A549 treated with CpdA at 1 μM for 4 hours (cell line): ENCODE measurements at places on chromosomes 1 and 21. TPM values are rescaled to one million over a fixed set of nuclear protein-coding genes. Genes with fewer than 3 reads are reported as not detected.

The SLC2A5 gene
- 0.05 to 0.26 TPM (median 0.13 TPM) in 5 replicates for total RNA-seq

The SPRR5 gene
- not detected in 5 replicates for total RNA-seq

The NBPF20 gene
- 3.6 to 4.2 TPM (median 3.9 TPM) in 5 replicates for total RNA-seq

The LDLRAD1 gene
- not detected in 5 replicates for total RNA-seq

The KISS1 gene
- total RNA-seq = 0.21 to 1.0 TPM (median 0.61 TPM) in 4 of 5 replicates, not detected in the other

The CENPF gene
- total RNA-seq = 75.8 to 111 TPM (median 81.2 TPM) in 5 replicates

The RHBDL2 gene
- 1.9 to 3.1 TPM (median 2.2 TPM) in 5 replicates for total RNA-seq

The F5 gene
- 0.05 to 0.24 TPM (median 0.08 TPM) in 5 replicates for total RNA-seq

The AVPR1B gene
- not detected in 5 replicates for total RNA-seq

The CASZ1 gene
- total RNA-seq = 1.7 to 2.5 TPM (median 1.8 TPM) in 5 replicates

The OR2L3 gene
- not detected in 5 replicates for total RNA-seq

The GNAT2 gene
- 0.06 to 0.54 TPM in 2 of 5 replicates, not detected in the others for total RNA-seq

The L1TD1 gene
- total RNA-seq = not detected in 5 replicates

The FLG2 gene
- not detected in 5 replicates for total RNA-seq

The KDM1A gene
- total RNA-seq = 71.2 to 80.4 TPM (median 79.0 TPM) in 5 replicates

The ARHGAP29 gene
- 13.8 to 23.2 TPM (median 15.0 TPM) in 5 replicates for total RNA-seq

The RAD54L gene
- 10.2 to 12.8 TPM (median 12.1 TPM) in 5 replicates for total RNA-seq

The UFC1 gene
- total RNA-seq = 92.8 to 141 TPM (median 93.5 TPM) in 5 replicates

The CCDC185 gene
- 0.10 to 0.20 TPM (median 0.13 TPM) in 5 replicates for total RNA-seq

The AMY2A gene
- not detected in 5 replicates for total RNA-seq

The C1QTNF12 gene
- 0.69 to 1.9 TPM (median 1.4 TPM) in 5 replicates for total RNA-seq

The ERG gene
- 0.03 to 0.14 TPM (median 0.08 TPM) in 4 of 5 replicates, not detected in the other for total RNA-seq

The KRTAP13-2 gene
- not detected in 5 replicates for total RNA-seq

The FAM72A gene
- 10.3 to 12.3 TPM (median 12.1 TPM) in 5 replicates for total RNA-seq

The ZBTB8A gene
- 2.9 to 3.9 TPM (median 3.4 TPM) in 5 replicates for total RNA-seq

The HES2 gene
- total RNA-seq = 2.3 to 3.5 TPM (median 3.0 TPM) in 5 replicates
